BE2C (cell line): ENCODE measurements at places on chromosomes 7 and 10.

GRCh38 chr7:149780636-149781419 is 7.4 kb upstream of the ZNF467 start:
- DNase-seq, result no peak

- no peak for DNase-seq
Observed at GRCh38 chr7:138813945-138814344, 15.9 kb upstream of the ATP6V0A4 start.

GRCh38 chr10:60162631-60163030 is 227.0 kb downstream of the ANK3 start:
- no peak for DNase-seq

- DNase-seq, result no peak
Observed at GRCh38 chr7:152640829-152641228, 35.1 kb downstream of the XRCC2 start.
